ENCODE measurements at places on chromosomes 2 and 18.
A peak's percentile ranks its signal among the peaks of the same experiment; 100 is the strongest.

- DNase-seq = peak; percentile 52
These were observed 323.9 kb downstream of the XIRP2 start for GRCh38 chr2:167212014-167212648.

DNA sequence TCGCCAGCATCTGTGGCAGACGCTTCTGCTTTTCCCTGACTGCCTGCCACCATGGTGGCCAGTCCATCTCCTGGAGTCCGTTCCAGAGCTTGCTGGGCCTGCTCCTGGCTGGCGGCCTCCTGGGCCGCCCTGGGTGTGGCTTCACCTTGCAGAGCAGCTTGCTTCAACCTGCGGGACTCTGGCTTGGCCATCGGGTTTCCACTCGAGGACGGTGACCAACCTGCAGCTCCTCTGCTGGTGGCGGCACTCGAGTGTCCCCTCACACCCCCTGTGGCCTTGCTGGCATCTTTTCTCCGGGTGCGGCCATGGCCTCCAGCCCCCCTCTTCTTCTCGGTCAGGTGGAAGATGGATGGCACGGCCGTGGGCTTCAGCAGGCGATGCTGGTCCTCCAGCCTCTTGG, 3.4 kb downstream of the THAP4 start:
- DNase-seq = no peak

GRCh38 chr2:65896446-65896845, 464.0 kb upstream of the SPRED2 start:
- no peak for DNase-seq

- DNase-seq = no peak
These were observed 6.0 kb upstream of the EPC2 start for GRCh38 chr2:148638543-148638942.

DNA sequence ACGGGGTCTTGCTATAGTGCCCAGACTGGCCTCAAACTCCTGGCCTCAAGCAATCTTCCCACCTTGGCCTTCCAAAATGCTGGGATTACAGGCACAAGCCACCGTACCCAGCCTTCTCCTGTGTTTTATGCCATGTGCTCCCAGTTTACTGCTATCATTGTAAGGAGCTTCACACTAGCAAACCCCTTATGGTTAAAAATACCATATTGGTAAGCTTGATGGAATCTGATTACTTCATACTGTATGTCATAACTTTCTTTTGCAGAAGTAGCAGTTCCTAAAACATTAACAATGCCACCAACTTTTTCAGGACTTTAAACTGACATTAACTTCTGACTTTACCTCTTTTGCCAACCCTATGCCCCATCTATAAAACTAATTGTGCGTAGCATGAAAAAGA, 36.2 kb downstream of the HAT1 start:
- DNase-seq = no peak

- DNase-seq = no peak
These were observed 58.3 kb downstream of the EFEMP1 start for GRCh38 chr2:55865096-55865835.

- no peak for DNase-seq
These were observed 121.5 kb upstream of the PDE1A start for GRCh38 chr2:182548031-182548950.

GRCh38 chr2:223870840-223871611, 33.6 kb upstream of the AP1S3 start:
- no peak for DNase-seq

DNA sequence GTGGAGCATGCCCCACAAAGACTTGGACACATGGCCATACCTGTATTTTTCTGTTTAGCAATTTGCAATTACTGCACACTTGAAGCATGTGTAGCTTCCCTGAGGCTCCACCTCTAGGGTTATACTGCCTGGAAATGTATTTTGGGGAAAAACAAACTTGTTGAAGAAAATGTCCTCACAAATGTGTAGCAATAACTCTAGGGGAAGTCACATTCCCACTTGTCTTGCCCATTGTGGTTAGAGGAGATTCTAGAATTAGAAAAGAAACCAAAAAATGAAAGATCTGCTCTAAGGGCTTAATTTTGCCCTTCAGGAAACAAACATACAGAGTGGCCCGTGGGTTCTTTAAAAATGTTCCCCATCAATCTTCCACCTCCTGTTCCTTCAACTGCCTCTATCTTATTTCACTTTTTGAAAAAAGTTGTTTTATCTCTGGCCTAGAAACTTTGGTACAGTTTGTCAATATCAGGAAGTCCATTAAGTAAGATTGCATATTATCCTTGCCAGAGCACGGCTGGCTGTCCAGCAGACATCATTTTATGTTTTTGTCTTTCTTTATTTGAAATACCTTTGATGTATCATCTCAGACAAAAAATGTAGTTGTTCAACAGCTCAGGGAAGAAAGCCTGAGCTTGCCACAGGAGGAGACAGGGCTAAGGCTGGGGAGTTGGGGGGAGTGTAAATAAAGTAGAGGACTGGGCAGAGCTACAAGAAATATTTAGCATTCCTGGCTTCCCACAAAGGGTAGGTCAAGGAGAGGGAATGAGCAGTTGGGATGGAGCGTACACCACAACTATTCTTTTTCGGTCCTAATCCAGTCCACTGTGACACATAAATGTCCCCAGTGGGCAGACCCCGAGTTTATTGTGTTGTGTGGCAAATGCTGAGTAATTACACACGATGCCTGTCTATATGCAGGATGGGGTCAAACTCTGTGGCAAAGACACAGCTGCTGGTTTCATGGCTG, 96.8 kb upstream of the CDC42EP3 start:
- no peak for DNase-seq

DNA sequence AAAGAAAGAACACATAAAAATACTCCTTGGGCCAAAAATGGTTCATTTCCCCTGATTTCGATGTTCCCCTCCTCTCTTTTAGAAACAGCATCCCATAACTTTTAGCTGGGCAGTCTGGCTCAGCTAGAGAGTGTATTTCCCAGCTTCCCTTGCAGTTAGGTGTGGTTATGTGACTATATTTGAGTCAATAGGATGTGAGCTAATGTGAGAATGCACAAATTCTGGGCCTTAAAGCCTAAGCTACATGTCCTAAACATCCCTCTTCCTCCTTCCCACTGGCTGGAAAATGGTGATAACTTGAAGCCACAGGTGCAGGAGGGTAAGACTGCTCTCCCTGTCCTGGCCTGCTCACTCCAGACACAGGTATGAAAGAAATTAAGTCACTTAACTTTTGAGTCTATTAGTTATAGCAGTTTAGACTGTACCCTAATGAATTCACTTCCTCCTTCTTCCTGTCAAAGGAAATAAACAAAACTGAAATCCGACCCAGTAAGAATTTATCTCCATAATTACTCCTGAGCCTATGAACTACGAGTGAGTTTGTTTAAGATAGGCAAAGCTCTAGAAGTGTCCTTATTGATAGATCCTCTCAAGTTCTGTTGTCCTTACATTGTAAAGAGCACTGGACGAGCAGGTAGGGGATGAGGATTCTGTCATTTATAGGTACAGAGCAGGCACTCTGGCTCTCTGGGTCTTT, 177.6 kb downstream of the MTX2 start:
- no peak for DNase-seq

All from activated CD4-positive, alpha-beta T cell treated with anti-CD3 and anti-CD28 coated beads, Interleukin-10, Interleukin-2, amounts not matched to agents 100 ng/mL and 50 ng/mL, durations not matched to agents 16 hours and 8 hours (primary cell).